ENCODE measurements at places on chromosomes 11 and 22.

DNA sequence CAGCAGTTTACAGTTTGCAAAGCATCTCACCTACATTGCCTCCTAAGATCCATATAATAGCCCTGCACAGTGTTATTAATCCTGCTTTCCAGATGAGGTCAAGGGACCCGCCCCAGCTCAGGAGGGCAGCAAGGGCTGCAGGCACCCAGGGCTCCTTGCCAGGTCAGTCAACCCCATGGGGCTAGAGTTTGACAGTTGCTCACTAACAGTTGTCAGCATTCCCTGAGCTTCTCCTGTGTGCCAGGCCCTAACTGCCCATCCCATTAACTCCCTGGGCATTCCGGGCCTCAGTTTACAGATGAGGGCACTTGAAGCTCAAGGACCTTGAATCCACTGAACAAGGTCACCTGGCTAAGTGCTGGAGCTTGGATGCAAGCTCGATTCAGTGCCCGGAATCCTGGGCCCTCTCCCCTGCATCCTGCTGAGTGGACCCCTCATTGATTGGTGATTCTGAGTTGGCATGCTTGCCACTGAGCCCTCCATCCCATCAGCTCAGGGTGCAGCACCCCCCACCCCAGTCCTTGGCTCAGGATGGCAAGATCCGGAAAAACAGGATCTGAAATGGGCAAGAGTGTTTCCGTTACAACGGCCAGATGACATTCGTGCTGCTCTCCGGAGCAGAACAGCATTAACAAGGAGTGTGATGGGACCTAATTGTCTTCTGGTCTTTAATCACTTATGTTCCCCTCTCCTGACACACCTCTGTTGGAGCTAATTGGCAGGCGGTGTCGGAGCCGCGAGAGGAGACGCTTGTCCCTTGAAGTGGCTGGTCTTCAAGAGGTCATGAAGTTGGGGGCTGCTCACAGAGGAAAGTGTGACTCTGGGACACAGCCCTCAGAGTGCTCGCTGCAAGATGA, 87.4 kb upstream of the SHISAL1 start:
- DNase-seq = no peak

DNA sequence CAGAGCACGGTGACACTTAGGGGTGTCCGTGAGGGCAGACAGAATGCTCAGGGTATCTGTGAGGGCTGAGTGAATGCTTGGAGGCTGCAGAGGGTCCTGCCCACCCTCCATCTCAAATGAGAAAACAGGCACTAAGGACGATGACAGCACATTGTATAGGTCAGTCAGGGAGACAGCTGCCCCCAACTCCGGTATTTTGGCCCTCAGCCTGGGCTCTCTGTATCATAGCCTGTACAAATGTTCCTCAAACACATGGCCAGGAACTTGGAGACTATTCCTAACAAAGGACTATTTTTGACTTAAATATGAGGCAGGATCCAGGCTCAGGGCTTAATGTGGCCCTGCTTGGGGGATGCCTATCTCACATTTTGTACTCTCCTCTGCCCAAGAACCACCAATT, 145.4 kb downstream of the OPCML start:
- DNase-seq = no peak

- no peak for DNase-seq
These were observed 65.1 kb downstream of the SCUBE1 start for GRCh38 chr22:43277987-43278601.

DNA sequence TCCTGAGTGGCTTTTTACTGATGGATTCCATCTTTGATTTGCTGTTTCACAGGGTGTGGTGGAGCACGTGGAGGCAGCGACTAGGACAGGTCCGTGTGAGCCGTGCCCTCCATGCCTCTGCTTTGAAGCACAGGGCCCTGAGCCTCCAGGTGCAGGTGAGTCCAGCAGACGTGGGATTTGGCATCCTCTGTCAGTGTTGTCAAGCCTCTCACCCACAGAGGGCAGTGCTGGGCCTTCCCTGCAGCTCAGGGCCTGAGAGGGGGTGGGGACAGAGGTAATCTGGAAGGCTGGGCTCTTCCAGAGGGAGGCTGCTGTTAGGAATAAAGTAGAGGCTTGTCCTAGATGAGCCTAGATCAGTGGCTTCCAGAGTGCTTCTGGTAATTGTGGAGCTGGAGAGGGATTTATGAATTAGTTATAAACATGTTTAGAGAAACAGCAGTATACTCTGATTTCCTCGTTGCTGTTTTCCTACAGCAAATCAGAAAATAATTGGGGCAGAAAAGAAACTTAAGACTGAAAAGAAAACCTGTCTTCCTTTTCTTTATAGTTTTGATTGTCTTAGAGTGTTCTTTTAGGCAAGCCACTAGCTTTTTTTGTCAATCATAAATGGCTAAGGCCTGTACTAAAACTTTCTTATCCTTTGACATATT, 65.0 kb downstream of the SFI1 start:
- peak; percentile 32 for DNase-seq

GRCh38 chr11:91686700-91687099, 537.9 kb upstream of the FAT3 start:
- DNase-seq = no peak

DNA sequence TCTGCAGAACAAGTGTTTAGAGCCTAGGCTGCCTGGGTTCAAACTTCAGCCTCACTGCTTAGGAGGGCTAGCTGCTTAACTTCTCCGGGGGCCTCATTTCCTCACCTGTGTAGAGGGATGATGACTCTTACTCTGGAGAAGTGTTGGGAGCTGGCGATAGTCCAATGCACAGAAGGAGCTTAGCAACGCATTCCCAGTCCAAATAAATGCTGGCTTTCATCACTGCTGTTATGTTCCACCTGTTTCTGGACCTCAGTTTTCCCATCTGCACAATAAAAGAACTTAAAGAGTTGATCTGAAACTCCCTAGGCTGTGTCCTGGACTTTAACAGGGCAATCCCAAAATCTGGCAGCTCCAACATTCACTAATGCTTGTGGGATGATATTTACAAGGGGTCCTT, 337.8 kb downstream of the MIAT start:
- DNase-seq = no peak

GRCh38 chr11:32100495-32100894, 9.6 kb downstream of the RCN1 start:
- DNase-seq = no peak

GRCh38 chr22:22103078-22103875, 120.7 kb upstream of the TOP3B start:
- DNase-seq = no peak

DNA sequence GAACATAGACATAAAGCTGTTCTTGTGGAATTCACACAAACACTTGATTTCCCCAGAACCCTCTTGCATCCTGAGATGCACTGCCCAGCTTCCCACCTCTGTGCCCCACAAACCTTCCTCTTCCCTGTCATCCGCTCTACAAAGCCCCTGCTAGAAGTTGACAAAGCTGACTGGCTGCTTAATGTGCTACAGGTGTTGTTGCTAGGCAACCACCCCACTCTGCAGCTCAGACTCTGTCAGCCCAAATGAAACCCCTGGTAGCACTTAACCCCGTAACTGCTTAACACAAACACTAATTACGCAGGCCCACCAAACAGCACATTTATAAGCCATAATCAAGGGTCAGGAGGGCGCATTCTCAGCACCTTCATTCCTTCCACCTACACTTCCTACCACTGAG, 172.0 kb upstream of the CADM1 start:
- DNase-seq = no peak

GRCh38 chr11:92653454-92653853, 316.0 kb upstream of the MTNR1B start:
- DNase-seq = no peak

DNA sequence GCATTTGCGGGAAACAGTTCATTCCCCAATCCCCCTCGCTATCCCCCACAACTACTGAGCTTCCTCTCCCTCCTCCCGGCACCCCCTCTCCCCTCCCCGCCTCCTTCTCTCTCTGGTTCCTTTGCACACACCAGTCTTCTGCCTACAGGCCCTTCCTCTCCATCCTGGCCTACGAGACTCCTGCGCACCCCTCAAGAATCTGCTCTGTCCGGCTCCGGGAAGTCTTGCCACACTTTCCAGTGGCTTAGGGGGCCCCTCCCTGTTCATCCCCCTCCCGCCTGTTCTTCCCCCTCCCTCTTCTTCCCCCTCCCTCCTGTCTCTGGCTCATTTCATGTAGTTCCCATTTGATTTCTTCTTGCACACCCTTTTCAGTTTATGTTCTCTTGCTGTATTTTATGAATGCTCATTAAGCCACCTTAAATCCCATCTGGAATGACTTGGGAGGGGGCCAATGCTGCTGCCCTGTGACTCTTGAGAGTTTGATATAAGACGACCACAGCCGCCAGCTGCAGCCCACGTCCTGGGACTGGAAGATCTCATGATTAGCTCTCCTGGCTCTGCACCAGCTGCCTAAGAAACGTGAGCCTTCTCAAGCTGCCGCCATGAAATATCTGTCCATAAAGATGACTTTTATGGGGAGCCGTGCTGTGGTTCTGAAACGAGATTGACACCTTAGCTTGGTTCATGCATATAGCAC, 50.9 kb downstream of the RPS6KA4 start:
- DNase-seq = no peak

DNA sequence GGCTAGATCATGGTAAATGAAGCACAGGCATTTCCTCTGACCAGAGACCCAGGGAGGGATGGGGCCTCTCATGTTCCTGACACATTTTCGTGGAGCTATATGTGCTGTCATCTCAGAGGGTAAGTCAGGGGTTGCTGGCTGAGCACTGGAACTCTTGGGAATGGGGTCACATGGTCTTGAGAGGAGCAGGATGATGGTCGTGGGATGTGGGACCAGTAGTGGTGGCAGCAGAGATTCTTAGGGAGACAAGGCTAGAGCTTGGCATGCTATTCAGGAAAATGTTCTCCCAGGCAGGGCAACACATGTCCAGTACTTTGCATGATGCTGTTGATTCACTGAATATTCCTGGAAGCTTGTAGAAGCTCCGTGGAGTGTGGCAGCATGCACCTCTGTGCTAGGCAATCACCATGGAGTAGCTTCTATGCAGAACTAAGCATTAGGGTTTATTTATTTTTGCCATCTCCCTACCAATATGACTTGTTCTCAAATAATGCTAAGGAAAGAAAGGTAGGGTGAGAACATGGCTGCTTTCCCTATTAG, 31.4 kb upstream of the TTC12 start:
- DNase-seq = no peak

DNA sequence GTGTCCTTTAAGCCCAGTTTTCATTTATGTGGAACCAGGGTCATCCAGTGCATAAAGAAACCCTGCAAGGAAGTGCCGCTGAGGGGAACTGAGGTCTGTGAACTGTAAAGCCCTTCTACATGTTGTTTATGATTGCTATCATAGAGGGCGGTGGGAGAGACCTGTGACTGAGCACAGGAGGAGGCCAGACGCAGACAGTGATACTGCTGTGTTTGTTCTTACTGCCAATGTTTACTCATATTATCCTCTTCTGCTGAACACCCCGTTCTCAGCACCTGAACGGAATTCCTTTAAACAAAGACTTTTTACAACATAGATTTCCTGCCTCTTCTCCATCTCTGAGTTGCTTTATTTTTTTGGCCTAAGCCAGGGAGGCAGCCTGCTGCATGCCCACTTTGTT, 967 bp upstream of the GALNT18 start:
- no peak for DNase-seq

- no peak for DNase-seq
These were observed 993.4 kb upstream of the FAT3 start for GRCh38 chr11:91231226-91231625.

- no peak for DNase-seq
These were observed 24.6 kb downstream of the ZBED4 start for GRCh38 chr22:49878206-49878605.

DNA sequence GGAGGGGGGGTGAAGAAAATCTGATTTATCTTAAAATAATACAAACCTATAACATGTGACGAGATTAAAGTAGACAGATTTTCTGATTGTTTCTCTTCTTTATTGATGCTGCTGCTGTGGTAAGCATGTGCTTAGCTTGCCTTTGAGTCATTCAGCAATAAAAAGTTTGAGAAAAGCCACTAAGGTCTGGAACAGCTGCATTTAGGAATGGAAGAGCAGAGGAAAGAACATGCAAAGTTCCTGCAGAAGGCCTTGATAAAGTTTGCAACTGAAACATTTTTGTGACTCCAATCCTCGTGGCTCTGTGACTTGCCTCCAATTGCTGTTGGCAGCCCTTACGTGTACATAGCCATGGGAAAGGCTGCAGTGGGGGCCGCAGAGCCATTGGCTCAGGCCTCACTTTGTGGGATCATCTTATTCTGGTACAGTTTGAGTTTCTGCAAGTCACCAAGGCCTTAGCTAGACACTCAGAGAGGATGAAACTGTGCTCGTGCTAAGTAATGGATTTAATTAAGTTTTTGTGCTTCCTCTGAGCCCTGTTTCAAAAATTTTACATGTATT, 370.2 kb downstream of the AASDHPPT start:
- no peak for DNase-seq

DNA sequence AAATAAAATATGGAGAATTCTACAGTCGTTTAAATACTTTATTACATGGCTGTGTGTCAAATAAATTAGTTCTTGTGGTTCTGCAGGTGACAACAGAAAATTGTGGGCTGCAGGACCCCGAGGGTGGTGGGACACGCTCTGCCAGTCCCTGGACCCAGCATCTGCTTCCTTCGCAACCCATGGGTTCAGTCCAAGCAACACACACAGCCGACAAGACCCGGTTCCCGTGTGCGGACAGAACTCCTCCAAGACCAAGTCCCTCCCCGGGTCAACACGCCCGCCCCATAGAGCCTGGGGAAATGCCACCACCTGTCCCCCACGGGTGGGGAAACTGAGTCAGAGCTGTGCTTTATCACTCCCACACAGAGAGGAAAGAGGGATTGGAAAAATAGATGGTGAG, 238.9 kb downstream of the BRD1 start:
- DNase-seq = no peak

GRCh38 chr22:23234409-23235161, 54.3 kb downstream of the BCR start:
- no peak for DNase-seq

DNA sequence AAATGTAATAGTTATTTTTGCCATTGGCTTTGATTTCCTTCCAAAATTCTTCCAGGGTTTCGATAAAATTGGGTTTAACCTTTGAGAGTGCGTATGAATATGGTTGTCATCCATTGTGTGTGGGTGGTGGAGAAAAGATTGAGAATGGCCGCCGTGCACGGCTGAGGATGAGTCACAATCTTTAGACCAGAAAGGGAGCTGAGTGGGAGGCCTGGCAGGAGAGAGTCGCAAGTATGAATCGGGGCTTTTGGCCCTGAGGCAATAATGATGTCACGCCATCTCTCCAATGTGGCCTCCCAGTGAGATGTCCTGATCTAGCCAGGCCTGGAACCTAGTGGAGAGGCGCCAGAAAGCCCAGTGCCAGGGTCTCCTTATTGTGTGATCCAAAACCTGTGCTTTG, 33.1 kb upstream of the SMPD1 start:
- DNase-seq = no peak

- no peak for DNase-seq
These were observed 12.4 kb downstream of the GLYATL2 start for GRCh38 chr11:58832056-58832645.

DNA sequence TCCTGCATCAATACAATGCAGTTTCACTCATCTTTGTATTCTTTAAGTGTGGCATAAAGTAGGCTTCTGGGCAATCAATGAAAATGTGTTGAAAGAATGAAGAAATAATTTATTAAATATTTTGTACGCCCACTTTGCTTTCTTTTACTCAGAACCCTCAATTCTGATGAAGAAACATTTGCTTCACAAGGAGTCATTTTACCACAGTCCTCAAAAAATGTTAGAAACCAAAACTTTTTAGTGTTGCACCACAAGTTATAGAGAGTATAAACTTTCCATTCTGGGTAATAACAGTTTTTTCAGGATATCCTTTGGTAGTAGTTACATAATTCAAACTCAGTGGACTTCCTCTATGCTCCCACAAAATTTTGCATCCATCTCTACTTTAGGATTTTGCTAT, 360.5 kb downstream of the DLG2 start:
- DNase-seq = no peak
